ENCODE measurements at places on chromosomes 7 and 10. TPM values are rescaled to one million over a fixed set of nuclear protein-coding genes. Genes with fewer than 3 reads are reported as not detected.

The TRIM8 gene
- 68.4 TPM for polyA plus RNA-seq

The CREB5 gene
- polyA plus RNA-seq = 3.8 TPM

The AKR1C4 gene
- polyA plus RNA-seq = not detected

The UBTD1 gene
- 10.5 TPM for polyA plus RNA-seq

GRCh38 chr7:109284943-109285342, 715.3 kb downstream of the DNAJB9 start:
- no peak for DNase-seq

DNA sequence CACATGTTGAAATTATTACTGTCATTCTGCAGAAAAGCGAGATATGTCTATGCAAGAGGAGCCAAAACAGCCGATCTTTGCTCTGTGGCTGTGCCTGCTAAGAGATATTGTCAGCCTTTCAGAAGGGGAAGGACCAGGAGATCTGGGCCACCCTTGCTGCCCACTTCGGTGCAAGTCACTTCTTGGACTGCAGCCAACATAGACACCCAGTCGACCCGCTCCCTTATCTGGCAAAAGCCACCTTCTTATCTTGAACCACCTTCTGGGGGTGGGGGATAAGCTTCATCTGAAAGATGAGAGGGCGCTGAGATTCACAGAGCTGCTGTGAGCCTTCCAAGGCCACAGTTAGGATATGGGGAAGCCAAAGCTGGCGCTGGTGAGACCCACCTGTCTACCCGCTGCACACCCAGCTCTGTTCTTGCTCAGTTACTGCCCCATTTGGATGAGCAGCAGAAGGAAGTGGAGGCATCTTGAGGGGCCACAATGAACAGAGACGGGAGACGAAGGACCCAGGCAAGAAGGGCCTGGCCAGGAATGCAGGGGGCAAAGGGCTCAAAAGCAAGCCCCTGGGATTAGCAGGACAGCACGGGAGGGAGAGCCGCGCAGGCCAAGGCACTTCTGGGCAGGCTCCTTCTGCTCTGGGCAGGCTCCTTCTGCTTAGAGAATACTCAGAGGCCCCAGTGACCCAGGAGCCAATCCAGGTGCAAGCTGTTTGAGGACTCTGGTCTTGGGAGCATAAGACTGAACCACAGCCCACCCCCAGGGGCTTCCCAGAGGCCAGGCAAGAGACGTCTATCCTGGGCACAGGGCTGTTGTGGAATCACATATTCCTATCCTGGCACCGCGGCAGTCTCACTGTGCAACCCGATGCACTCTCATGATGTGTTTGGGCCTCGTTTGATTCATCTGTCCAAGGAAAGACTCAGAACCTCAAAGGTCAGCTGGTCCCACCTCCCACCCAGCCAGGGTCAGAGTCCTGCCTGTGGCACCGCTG, 38.4 kb upstream of the NPFFR1 start:
- DNase-seq = no peak

DNA sequence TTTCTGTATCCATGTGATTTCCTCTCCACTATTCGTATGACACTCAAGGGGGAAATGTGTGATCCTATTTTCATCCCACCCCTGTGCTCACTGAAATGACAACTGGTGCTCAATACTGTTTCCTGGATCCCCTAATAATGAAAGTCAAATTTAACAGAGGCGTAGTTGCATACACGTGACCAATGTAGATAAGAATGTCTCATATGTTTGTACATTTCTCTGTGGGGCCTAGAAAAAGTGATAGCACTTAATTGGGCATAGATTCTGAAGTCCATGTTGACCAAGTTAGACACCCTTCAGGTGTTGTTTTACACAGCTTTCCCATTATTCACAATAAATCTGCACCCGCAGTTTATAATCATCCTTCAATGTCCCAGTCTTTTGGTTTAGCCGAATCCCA, 59.1 kb downstream of the JAZF1 start:
- no peak for DNase-seq

Measured in stomach (tissue), 19 donors.